Mesenteric fat pad (tissue), 1 donor: ENCODE measurements at places on chromosomes 11 and 22. TPM values are rescaled to one million over a fixed set of nuclear protein-coding genes. Genes with fewer than 3 reads are reported as not detected.

The GNG3 gene
- not detected for total RNA-seq

The OR52E5 gene
- total RNA-seq: not detected

The P2RY6 gene
- 6.7 TPM for total RNA-seq

The FOSL1 gene
- total RNA-seq: 58.3 TPM

The LYVE1 gene
- total RNA-seq: 352 TPM

The AHNAK gene
- 1,254 TPM for total RNA-seq

The NXPE1 gene
- total RNA-seq: not detected

The MMP10 gene
- total RNA-seq: not detected

The GLYAT gene
- total RNA-seq: 6.4 TPM

The ACRV1 gene
- not detected for total RNA-seq

The CARD16 gene
- total RNA-seq: 9.8 TPM

The PCNX3 gene
- total RNA-seq: 30.6 TPM

The TP53I11 gene
- total RNA-seq: 133 TPM

The PRODH gene
- total RNA-seq: 2.5 TPM

The C11orf42 gene
- total RNA-seq: not detected

The PARVG gene
- 23.0 TPM for total RNA-seq

The SCGB1A1 gene
- total RNA-seq: not detected

The ZFTA gene
- 15.3 TPM for total RNA-seq

The PLAAT5 gene
- 39.8 TPM for total RNA-seq

The KREMEN1 gene
- 10.6 TPM for total RNA-seq

The TEAD1 gene
- 150 TPM for total RNA-seq

The PNPLA3 gene
- total RNA-seq: 0.93 TPM

The OR52A1 gene
- not detected for total RNA-seq

The ABCC8 gene
- total RNA-seq: 0.58 TPM

The EP300 gene
- total RNA-seq: 61.1 TPM

The NDUFC2 gene
- 276 TPM for total RNA-seq

The HBE1 gene
- not detected for total RNA-seq

The RNF169 gene
- total RNA-seq: 13.6 TPM

The FGF4 gene
- total RNA-seq: not detected

The EHBP1L1 gene
- 78.6 TPM for total RNA-seq

The CD248 gene
- 810 TPM for total RNA-seq

The TRIM68 gene
- total RNA-seq: 4.2 TPM
